ENCODE measurements at places on chromosomes 16 and 17. TPM values are rescaled to one million over a fixed set of nuclear protein-coding genes. Genes with fewer than 3 reads are reported as not detected.

DNA sequence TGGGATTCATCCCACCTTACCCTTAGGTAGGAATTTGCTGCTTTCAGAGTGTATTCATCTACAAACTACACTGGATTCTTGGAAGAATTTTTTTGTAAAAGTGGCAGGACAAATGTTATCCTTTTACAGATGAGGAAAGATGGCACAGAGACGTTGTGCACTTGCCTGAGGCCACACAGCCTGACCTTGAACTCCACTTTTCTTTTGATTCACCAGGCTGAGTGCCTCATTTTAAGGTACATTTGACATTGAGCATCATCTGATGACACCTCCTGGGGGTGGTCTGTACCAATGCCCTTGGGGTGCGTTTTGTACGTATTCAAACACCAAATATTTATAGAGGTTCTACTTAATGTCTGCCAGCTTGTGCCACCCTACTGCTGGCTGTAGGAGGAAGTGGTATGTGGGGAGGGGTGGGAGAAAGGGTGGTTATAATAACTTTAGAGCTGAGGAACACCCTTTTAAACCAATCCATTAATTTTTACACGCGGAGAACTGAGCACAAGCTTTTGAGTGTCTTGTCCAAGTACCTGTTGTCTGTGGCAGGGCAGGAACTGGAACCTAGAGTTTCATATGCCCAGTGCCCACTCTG is 29.1 kb downstream of the HS3ST3B1 start:
- DNase-seq = no peak

- DNase-seq = no peak
These were observed 1.1 kb upstream of the FCSK start for GRCh38 chr16:70453117-70453891.

DNA sequence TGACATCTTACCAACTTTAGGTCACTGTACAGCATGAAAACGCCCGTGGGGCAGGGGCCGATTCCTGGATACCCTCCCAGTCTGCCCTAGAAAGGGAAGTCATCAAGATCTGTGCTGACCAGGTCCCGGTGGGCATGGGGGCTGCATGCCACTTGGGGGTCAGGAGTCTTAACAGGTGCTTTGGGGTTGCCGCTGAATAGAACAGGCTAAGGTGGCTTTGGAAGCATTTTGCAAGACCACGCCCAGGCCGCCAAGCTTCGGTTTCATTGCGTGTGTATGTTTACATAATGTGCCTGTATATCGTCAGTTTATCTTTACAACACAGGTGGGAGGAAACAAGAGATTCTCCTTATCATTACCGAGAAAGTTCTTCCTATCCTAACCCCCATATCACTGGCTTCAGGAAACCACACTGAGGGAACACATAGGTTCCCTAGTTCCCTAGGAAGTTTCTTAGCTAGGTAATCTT is 13.3 kb upstream of the USP36 start:
- DNase-seq = no peak

GRCh38 chr17:82931699-82932517 is 92.1 kb upstream of the ZNF750 start:
- no peak for DNase-seq

- no peak for DNase-seq
These were observed 24.5 kb downstream of the TRPV2 start for GRCh38 chr17:16439811-16440351.

DNA sequence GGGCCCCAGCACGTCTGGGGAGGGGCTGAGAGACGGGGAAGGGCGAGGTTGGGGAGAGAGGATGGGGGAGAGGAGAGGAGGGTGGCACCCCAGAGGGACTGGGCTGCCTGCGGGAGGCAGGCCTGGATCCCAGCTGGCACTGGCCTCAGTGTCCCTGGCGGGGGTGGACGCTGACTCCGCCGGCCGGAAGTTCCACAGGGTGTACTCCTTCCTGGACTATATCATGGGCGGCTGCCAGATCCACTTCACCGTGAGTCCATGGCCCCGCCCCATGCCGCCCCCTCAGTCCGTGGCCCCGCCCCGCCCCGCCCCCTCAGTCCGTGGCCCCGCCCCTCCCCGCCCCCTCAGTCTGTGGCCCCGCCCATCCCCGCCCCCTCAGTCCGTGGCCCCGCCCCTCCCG is 11.3 kb downstream of the CPNE7 start:
- no peak for DNase-seq

DNA sequence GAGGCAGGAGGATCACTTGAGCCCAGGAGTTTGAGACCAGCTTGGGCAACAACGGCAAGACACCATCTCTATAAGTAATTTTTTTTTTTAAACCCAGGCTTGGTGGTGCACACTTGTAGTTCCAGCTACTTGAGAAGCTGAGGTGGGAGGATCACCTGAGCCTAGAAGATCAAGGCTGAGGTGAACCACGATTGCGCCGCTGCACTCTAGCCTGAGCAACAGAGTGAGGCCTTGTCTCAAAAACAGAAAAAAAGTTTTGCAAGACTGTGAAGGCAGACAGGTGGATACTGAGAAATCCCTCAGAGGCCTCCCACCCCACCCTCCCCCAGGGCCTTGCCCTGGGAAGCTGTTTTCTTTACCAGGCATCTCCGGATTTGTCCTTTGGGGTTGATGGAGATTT is 125.4 kb downstream of the MGAT5B start:
- DNase-seq = no peak

The PGS1 gene
- total RNA-seq = 41.8 TPM
